Activated CD4-positive, alpha-beta memory T cell treated with anti-CD3 and anti-CD28 coated beads for 36 hours (primary cell): ENCODE measurements at places on chromosomes 7 and 10.
A peak's percentile ranks its signal among the peaks of the same experiment; 100 is the strongest.

GRCh38 chr10:70926226-70927000 lies 38.0 kb upstream of the PCBD1 start:
- no peak for DNase-seq

DNA sequence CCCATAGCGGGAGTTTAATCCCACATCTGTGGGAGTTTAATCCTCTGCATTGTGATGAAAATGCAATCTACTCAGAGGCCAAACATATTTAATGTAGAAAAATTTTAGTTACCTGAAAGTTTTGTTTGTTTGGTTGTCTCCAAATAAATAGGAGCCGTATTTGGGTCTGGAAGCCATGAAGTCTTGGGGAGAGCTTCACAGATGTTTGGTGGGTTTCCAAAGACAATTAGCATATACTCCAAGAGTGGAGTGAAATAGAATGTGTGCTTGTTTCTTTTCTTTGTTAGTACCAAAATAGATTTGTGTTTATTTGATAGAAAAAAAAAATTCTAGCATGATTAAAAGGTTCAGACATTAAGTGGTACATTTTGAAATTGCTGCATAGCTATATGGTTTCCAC lies 50.9 kb downstream of the ANK3 start:
- DNase-seq: no peak

GRCh38 chr7:132636581-132636980 lies 60.3 kb upstream of the PLXNA4 start:
- no peak for DNase-seq

- no peak for DNase-seq
Observed at GRCh38 chr10:108894402-108895301, 1028.7 kb downstream of the XPNPEP1 start.

- peak; percentile 7 for DNase-seq
Observed at GRCh38 chr10:104330168-104331110, 7.8 kb downstream of the ITPRIP start.

DNA sequence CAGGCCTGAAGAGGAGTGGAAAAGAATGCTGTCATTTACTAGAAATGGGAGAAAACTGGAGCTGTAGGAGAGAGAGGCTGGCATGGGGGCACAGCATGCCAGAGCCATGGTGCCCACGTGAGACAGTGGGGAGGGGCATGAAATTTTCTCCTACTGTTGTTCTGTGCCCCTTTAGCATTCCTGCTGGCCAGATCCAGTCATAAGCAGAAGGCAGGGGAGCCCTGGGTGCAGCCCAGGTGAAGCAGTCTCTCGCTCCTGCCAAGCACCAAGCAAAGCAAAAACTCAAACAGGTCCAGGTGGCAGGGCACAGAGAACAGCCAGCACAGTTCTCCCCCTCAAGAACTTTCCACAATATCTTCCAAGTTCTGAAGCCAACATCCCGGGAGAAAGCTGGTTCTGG lies 383.2 kb downstream of the TCERG1L start:
- DNase-seq: no peak

DNA sequence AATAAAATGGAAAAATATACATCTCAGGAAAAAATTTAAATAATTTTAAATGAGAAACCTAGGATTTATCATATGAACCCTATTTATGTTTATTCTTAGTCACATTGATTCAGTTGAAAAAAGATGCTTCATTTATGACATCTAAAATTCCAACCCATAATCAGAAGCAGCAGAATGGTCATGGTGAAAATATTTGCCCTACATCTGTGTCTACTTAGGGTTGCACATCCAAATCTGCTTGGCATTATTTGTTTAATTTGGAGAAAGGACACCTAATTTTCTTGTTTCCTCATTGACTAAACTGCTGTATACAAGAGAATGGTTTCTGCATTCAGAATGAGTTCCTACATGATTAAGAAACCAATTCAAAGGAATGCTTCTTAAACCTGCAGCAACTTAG lies 72.9 kb upstream of the SKAP2 start:
- no peak for DNase-seq
